ENCODE measurements at places on chromosomes 1 and 21.

GRCh38 chr1:172637522-172637921 is 21.4 kb upstream of the FASLG start:
- DNase-seq = no peak

- DNase-seq = no peak
Observed at GRCh38 chr21:43349644-43350043, 77.3 kb downstream of the SIK1 start.

GRCh38 chr21:32587120-32587519 is 1.8 kb upstream of the TCP10L start:
- no peak for DNase-seq

DNA sequence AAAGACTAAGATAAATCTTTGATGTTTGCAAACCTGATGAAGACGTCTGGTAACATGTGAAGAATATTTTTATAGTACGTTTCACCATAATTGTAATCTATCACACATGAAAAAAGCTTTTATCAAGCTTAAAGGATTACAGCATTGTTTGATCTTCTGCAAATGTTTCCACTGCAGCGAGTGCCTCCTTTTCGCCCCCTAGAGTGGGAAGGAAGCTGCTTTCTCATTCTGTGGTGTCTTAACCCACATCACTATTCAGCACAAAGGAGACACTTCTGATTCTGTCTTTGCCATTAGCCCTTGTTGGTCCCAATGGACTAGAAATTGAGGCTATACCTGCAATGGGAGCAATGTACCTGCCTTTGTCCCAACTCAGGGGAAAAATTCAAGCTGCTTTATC is 46.0 kb upstream of the IL12RB2 start:
- DNase-seq = no peak

Data from globus pallidus (tissue), 1 donor.